Activated B cell treated with CpG ODN at 0.5 μM for 24 hours (primary cell): ENCODE measurements at places on chromosomes 3 and 15.

GRCh38 chr15:89078851-89079810, 9.1 kb upstream of the ABHD2 start:
- DNase-seq: no peak

GRCh38 chr15:48802867-48803266, 8.0 kb downstream of the CEP152 start:
- no peak for DNase-seq

- no peak for DNase-seq
Observed at GRCh38 chr15:98906712-98907083, 100.9 kb downstream of the PGPEP1L start.

- no peak for DNase-seq
Observed at GRCh38 chr15:64024172-64025050, 21.9 kb downstream of the DAPK2 start.

GRCh38 chr15:38652183-38652794, 87.7 kb upstream of the RASGRP1 start:
- no peak for DNase-seq

GRCh38 chr15:73951601-73952000, 25.3 kb downstream of the LOXL1 start:
- DNase-seq: no peak

DNA sequence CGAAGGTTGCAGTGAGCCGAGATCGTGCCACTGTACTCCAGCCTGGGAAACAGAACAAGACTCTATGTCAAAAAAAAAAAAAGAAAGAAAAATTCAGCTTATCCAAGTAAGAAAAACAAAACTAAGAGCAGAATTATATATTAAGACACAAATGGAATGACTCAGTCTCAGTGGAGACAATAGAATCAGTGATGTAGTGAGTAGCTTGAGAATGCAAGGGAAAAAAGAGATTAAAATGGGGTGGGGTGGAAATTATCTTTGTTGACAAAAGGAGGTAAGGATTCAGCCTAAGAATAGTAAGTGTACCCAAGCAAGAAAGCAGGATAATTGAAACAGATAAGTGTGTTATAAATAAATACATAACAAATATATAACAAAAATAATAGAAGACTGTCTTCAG, 70.7 kb downstream of the BLM start:
- DNase-seq: no peak

DNA sequence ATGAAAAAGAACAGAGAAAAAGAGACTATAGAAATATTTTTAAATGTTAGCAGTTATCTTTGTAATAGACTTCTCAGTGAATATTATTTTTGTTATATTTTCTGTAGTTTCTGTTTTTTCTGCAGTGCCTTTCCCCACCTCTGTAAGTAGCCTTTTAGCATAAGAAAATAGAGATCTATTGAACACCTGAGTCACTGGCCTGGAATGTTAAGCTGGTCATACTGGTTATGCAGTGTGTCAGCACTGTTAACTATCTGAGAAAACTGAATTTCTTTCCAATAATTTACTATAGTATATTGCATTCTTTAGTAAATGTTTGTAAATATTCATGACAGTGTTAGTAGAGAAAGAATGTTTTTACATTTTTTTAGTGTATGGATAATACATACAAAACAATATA, 79.8 kb downstream of the NECTIN3 start:
- DNase-seq: no peak

- no peak for DNase-seq
Observed at GRCh38 chr3:45441584-45442310, 53.4 kb downstream of the LARS2 start.

DNA sequence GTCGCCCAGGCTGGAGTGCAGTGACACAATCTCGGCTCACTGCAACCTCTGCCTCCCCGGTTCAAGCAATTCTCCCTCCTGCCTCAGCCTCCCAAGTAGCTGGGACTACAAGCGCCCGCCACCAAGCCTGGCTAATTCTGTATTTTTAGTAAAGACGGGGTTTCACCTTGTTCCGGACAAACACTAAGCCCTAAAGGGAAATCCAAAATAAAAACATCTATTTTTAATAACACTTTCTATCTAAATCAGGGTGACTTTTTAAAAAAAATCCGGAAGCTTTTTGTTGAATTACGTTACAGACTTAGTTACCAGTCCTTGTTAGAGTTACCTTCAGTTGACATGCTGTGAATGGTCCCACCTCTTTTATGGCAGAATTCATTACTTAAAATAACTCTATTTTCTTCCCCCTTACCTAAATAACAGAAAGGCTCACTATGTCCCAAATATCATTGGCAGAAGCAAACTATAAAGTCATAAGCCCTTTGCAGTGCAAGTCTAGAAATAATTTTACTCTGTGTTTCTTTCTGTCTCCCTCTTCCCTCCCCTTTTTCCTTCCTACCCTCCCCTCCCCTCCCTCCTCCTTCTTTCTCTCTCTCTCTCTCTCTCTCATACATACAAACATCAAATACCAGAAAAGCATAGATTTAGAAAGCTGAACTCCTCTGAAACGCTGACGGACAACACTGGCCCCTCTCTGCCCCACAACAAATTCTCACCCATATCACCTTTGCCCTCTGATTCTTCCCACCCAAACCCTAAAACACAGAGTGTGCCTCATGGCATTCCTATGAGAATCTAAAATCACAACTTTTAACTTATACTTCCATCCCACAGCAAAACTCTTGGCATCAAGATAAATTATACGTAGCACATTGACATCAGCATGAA, 18.3 kb downstream of the THBS1 start:
- DNase-seq: no peak

GRCh38 chr15:64776402-64776786, 1.0 kb upstream of the RBPMS2 start:
- no peak for DNase-seq
